Progenitor cell of endocrine pancreas (in vitro differentiated cells): ENCODE measurements at places on chromosomes 5 and 9.

- no peak for DNase-seq
These were observed 14.7 kb downstream of the SIL1 start for GRCh38 chr5:139183502-139183901.

DNA sequence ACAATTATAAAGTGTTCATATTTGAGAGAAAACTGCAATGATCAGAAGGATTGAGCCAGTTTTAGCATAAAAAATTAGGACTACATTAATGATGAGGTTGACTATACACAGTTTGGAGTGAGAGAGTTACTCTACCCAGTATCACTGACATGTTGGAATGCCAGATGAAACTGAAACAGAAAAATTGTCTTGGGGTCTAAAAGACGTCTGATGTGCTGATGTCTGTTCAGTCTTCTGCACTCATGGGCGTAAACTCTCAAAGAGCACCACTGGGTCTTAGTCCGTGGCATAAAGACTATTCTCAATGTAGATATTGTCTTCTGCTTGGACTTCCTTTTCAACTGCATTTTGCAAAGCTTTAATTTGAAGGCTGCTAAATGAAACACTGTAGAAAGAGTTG lies 29.5 kb downstream of the HAVCR1 start:
- no peak for DNase-seq

DNA sequence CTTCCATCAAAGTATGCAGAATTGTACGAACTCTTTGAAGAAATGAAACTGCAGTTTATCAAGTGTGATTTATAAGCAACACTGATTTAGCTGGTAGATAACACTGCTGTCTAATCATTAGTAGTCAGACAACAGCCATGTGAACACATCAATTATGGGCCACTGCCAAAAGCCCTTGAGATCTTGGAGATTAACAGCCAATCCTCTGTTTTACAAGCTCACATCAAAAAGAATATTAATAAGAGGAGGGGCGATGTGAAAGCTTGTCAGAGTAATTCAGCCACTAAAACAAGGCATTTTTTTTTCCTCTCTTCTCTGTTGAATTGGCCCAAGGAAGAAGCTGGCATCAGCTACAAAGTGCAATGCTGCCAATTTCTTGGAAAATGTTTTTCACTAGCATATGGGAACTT lies 28.1 kb downstream of the ZNF608 start:
- DNase-seq, result no peak

DNA sequence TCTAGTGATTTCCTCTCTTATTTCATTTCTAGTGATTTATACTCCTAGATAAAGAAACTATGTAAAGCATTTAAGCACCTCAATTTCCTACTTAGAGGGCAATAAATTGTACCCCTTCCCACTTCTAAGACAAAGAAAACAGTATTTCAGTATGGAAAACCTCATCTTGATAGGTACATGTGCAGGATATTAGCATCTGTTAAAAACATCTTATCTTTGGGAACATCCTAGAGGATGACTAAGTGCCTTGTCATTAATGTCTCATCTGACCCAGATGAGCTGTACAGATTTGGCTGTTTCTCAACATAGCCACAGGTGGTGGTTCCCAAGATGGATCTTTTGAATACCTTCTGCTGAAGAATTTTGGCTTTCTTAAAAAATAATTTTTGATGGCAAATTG lies 5.7 kb downstream of the MEGF10 start:
- no peak for DNase-seq

DNA sequence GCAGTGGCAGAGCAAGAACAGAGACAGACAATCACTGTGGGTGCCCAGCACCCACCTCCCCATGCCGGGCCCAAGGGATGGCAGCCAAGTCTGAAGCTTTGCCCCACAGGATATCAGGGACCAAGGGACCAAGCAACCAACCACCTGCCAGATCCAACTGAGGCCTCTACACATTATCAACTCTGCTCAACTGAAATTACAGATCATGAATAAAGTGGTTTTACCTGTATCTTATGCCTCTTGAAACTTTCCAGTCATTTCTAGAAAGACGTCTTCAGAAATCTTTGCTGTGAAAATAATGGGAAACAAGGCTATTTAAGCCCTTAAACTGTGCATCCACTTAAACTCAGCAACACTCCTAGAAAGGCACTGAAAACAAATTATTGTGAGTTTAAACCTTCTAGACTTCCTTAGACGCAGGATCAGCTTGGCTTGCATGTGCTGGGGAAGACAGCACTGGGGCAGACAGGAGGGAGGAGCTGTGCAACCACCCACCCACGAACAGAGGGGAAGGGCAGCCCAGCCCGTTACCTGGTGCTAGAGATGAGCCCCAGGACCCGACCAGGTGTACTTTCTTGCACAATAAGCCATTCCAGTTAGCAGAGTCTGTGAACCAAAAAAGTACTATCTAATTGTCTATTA lies 80.0 kb downstream of the SEMA4D start:
- DNase-seq, result no peak

DNA sequence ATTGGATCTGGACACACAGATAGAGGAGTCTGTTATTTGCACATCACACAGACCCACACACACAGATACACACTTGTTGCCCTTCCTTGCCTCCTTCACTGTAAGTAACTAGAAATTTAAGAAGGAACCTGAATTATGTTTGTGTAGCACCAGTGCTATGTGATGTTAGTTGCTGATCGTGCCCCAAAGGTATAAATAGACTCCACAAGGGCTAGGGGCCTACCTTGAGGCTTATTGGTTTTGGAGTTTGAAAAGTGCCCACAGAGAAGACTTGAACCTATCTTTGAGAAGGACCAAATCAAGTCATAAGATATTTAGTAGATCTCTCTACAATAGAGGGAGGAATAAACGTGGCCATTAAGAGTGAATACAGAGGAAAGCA lies 8.8 kb upstream of the TGFBI start:
- no peak for DNase-seq

- no peak for DNase-seq
These were observed 20.5 kb downstream of the EQTN start for GRCh38 chr9:27276193-27277030.

GRCh38 chr5:114952876-114953275 lies 216.8 kb downstream of the TRIM36 start:
- DNase-seq, result no peak

GRCh38 chr5:175692235-175692995 lies 34.5 kb downstream of the HRH2 start:
- no peak for DNase-seq

DNA sequence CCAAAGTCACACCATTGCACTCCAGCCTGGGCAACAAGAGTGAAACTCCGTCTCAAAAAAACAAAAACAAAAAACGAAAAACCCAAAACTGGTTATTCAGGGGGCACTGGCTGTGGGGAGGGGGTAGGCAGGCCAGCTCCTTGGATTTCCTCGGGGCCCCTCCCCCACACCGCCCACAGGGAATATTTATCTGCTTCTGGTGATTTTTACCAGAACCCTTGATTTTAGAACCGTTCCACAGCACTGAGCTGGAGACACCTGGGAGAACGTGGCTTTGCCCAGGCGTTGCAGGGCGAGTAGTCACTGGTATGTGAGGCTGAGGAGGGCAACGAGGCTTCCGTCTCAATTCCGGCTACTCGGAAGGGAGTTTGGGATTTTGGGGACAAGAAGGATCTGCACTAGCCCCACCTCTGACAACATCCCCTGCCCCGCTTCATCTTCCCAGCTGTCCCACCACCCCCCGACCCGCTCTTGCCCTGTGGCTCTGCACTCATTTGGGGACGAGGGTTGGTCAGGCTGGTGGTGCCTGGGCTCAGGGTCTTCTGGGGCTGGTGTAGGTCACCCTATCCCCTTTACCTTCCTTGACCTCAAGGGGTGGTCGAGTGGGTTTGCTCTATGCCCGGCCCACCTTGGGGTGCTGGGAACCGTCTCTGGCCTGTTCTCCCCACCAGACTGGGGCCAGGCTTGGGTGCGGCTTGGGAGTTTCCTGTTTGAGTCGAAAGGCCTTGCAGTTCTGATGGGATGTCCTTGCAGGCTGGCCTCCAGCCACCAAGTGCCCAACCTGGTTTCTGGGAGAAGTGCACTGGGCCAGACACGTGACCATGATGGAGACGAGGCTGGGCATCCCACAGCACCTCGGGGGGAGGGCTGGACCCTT lies 3.5 kb downstream of the AHRR start:
- DNase-seq, result no peak

GRCh38 chr5:76209297-76209696 lies 126.1 kb downstream of the SV2C start:
- no peak for DNase-seq

DNA sequence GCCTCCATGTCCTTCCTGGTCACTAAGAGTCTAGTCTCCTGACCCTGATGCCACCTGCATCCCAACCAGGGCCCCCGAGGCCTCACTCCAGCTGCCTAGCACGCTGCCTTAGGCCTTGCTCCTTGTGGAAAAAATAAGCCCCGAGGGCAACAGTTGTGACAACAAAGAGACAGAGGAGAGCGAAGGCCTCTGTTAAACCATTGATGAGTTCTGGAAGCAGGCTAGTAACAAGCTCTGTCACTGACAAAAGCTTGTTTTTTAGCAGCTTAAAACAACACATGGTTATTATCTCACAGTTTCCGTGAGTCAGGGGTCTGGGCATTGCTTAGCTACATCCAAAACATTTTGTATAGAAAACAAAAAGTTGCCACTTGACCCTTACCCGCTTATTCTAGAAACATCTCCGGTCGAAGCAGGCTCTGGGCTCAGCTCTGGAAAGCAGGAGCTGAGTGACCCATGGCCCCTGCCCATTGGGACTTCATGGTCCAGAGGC lies 48.2 kb upstream of the TBC1D2 start:
- no peak for DNase-seq
